T follicular helper cell (primary cell): ENCODE measurements at places on chromosomes 11 and 22.

- no peak for DNase-seq
These were observed 439.6 kb downstream of the TMEM135 start for GRCh38 chr11:87477321-87477720.

DNA sequence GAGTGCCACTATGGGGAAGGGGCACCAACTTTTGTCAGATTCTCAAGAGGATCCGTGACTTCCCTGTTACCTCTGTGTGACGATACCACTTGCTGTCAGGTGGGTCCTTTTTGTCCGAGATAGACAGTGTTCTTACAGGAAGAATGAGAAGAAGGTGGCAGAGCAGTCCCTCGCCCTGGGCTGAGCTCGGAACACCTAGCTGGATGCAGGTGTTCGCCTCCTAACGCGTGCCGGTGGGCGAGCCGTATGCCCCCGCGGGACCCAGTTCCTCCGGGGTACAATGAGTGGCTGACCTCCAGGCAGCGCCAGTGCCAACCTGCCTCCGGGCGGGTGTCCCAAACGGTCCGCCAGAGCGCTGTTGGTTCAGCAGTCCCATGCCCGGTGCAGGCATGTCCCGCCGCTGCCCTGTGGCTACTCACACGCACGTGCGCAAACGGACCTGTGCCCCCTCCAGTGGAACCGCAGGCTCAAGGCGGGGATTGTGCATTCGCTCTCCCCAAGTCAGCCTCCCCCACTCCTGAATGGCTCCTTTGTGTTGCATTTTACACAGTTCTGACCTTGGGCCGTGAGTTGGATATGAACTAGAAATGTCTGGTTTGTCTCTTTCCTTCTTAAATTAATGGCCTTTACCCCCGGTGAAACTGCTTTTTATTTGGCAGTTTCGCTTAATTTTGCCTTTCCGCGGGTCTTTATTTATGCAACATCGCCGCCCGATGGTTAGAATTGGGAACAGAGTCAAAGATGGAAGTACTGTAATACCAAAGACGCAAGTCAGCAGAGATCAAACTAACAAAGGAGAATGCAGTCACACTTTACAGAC lies 1.1 kb upstream of the ABTB2 start:
- peak; percentile 61 for DNase-seq

DNA sequence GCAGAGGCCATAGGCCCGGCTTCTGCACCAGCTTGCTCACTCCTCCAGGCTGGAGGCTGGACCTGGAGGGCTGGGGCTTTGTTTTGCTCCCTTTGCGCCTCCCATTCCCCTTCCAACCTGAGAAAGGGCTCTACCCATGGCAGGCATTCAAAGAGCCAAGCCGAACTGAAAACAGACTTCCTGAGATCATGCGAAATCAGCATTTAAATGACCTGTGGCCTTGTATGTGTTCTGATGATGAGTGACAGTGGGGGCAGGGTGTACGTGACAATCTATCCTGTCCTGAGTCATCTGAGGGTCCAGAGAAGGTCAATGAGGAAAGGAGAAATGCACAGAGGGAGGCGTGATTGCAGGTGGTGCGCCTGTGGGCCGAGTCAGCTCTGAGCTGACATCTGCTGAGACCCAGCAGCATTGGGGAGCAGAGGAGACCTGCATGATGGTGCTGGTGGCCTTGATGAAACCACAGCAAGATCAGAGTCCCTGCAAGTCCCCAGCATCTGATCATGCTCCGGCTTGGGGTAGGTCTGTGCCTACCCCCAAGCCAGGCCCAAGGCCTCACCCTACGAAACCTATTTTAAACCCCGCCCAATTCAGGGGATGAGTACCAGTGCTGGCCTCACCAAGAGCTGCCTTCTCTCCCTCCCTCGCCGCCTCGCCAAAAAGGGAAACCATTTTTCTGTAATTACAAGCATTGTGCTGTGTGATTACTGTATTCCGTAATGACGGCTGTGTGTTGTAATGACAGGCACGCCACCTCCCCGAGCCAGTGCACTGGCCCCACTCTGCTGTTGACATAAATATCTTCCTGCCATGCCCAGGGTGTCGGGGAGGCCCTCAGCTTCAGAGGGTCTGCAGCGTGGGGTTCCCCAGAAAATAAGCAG lies 95.2 kb upstream of the ANO1 start:
- no peak for DNase-seq

DNA sequence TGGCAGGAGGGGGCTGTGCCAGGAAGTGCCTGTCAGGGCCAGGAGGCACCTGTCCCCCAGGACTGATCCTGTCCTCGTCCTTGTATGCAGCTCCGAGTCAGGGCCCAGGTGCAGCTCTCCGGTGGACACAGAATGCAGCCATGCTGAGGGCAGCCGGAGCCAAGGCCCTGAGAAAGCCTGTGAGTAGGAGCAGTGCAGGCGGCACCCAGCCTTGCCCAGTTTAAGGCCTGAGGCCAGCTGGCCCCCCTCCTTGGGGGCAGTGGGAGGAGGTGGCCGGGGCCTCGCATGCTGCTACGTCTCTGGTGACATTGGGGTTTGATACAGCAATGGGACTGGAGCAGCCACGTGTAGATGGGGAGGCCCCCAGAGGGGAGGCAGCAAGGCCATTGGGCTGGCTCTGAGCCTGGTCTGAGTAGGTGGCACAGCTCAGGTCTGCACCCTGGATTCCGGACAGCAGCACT lies 34.9 kb downstream of the SBF1 start:
- DNase-seq: no peak

GRCh38 chr22:38867471-38868285 lies 4.3 kb downstream of the CBX6 start:
- no peak for DNase-seq
